ENCODE measurements at places on chromosomes 12 and 14. TPM values are rescaled to one million over a fixed set of nuclear protein-coding genes. Genes with fewer than 3 reads are reported as not detected.

The OVCH1 gene
- total RNA-seq, result 0.19 TPM

The BATF gene
- total RNA-seq, result 6.2 TPM

The CAPZA3 gene
- total RNA-seq, result not detected

The CAMKK2 gene
- total RNA-seq, result 14.4 TPM

The PDE3A gene
- total RNA-seq, result 127 TPM

The OR4E2 gene
- not detected for total RNA-seq

The CIROP gene
- total RNA-seq, result not detected

The SLCO1C1 gene
- 0.31 TPM for total RNA-seq

The LRRC10 gene
- 32.4 TPM for total RNA-seq

The BCL11B gene
- total RNA-seq, result 0.19 TPM

The PLA2G1B gene
- not detected for total RNA-seq

Measured in right atrium auricular region (tissue), 2 donors.